ENCODE measurements at places on chromosomes 5 and 9.

DNA sequence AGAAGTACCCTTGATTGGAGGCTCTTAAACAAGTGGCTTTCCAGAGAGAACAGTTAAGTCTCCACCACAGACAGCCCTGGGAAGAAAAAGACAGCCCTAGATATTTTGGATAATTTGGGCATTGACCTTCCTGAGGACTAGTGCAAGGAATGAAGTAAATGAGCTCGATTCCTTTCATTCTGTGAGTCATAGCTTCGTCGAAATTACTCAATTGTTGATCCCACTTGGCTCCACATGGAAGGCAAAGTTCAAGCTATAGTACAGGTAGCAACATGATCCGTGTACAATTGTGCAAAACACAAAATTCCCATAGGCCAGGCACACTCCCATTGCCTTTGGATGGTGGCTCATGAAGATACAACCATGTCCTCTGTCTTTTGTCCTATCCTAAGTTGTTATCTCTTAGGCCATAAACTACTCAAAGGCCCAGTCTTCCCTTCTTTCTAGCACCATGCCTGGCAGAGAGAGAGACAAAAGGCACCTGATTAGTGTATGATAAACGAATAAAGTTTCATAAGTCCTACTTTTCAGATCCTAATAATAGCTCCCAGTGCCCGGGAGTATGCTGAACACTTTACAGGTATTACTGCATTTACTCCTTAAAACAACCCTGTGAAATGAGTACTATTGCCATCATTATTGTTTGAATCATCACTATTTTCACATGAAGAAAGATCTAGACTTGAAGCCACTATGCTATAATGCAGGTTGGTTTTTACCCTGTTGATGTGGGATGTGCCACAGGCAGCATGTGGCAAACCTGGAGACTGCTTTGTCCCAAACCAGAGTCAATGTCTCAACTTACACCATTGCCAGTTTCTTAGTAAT, 116.7 kb upstream of the RANBP3L start:
- DNase-seq = no peak

DNA sequence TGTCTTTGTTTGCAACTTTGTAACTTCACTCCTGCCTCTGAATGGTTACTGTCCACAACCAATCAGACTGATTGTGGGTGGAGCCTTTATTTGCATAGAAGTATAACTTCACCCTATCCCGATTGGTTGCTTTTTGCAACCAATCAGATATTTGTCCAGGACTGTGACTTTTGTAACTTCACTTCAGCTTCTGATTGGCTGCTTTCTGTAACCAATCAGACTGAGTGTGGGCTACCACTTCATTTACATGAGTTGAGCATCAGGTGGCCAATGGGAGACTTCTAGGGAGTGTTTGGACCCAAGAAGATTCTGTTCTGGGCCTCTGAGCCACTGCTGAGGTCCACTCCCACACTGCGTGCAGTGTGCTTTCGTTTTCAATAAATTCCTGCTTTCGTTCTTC, 1810.7 kb upstream of the CDH6 start:
- no peak for DNase-seq

DNA sequence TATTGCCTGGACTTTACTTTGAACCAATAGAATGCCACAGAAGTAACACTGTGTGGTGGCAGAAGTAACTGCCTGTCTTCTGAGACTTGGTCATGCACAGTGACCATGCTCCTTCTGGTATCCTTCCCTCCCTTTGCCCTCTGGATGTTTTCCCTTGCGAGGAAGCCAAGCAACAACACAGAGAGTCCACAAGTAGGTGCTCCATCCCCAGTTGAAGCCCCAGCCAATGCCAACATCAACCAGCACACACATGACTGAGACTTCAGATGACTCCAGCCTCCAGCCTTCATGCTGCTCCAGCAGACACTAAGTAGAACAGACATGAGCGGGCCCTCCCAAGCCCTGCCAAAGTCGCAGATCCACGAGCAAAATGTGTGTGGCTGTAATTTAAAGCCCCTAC, 129.6 kb downstream of the EPB41L4A start:
- DNase-seq = no peak

GRCh38 chr5:169869066-169869465, 111.2 kb downstream of the INSYN2B start:
- no peak for DNase-seq

DNA sequence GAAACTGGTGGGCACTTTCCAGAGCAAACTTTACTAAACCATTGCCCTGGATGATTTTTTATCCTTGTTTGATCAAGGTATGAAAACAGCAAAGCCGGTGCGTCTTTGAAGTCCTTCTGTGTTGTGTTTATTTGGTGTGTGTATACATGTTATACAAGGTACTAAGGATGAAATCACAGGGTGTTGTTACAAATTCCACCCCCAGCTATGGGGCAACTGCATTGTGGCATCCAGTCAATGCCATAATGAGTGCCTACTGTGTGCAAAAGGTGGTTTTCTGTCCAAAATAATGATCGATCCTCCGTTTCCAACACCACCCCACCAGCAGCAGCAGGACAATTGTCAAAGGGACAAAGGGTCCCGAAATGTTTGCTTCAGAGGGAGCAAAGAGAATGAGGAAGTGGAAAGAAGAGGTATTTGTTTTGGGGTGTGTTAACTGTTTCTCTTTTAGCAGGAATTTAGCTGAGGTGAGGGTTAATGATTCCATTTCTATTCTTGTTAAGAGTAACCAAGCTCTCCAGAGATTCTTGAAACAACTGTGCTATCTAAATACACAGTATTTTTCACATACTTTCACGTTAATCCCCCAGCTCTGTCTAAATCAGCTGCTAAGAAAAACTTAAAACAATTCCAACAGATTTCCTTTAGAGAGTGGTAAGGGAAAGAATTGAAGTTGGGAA, 568.7 kb upstream of the KLF4 start:
- DNase-seq = no peak

GRCh38 chr9:132094314-132094791, 14.7 kb upstream of the MED27 start:
- no peak for DNase-seq

DNA sequence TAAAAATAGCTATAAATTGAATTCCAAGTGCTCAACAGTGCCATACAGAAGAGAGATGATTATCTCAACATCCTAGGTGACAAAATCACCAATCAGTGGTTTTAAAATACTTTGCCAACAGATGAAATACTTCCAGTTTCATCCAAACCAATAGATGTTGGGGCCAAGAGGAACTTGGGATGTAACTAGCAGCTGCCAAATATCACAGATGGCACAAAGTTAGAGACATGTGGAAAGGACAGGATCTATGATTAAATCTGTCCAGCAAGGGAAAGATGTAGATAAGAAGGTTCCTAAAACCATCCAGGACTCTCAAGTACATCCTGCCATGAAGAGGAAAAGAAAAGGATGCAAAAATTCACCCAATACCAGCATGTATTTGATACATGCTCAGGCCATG, 23.8 kb downstream of the TRPM3 start:
- DNase-seq = no peak

DNA sequence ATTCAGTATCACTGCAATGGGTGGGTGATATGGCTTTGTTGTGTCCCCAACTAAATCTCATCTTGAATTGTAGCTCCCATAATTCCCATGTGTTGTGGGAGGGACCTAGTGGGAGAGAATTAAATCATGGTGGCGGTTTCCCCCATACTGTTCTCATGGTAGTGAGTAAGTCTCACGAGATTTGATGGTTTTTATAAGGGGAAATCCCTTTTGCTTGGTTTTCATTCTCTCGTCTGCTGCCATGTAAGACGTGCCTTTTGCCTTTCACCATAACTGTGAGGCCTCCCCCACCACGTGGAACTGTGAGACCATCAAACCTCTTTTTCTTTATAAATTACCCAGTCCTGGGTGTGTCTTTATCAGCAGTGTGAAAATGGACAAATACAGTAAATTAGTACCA, 9.5 kb upstream of the NANS start:
- DNase-seq = peak; percentile 34

GRCh38 chr9:89256225-89256624, 54.8 kb upstream of the CKS2 start:
- no peak for DNase-seq

DNA sequence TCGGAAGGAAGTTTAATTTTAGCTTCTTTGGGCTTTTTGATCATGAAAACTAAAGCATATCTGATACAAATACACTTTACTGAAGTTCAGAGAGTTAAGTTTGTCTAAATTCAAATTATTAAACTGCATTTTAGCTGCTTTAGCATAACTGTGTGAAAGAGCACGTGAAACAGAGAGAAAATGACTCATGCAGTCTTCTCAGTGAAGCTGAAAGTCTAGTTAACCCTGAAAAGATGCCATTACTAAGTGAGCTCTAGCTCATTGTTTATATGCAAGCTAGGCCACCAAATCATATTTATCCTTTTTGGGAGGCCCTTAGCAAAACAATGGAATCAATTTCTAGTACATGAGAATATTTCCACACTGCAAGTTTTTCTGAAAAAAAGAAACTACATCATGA, 27.6 kb downstream of the TPD52L3 start:
- DNase-seq = peak; percentile 44

GRCh38 chr9:135002336-135002735, 84.6 kb upstream of the FCN1 start:
- no peak for DNase-seq

- DNase-seq = no peak
Observed at GRCh38 chr9:129571298-129572051, 49.4 kb downstream of the C9orf50 start.

DNA sequence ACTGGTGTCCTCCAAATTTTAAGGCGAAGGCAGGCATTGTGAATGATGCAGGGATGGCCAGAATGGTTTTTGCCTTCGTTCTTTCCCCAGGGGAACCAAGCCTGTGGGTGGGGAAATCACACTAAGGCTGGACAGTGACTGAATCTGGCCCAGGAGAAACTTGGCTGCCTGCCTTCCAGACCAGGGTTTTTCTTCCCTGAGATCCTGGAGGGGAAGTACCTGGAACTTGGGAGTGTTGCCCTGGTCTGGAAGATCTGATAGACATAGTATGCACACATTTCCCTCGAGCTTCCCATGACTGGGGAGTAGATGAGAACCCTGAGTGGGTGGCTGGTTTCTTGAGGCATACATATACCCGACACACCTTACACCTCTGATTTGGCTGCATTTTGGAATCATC, 664 bp upstream of the IL11RA start:
- DNase-seq = no peak

- no peak for DNase-seq
Observed at GRCh38 chr9:70106571-70106970, 62.9 kb downstream of the MAMDC2 start.

GRCh38 chr5:147055089-147055826, 176.7 kb upstream of the PPP2R2B start:
- DNase-seq = no peak

- no peak for DNase-seq
Observed at GRCh38 chr9:80554301-80554700, 982.5 kb downstream of the TLE4 start.

GRCh38 chr9:36749461-36749860, 176.8 kb downstream of the MELK start:
- no peak for DNase-seq

DNA sequence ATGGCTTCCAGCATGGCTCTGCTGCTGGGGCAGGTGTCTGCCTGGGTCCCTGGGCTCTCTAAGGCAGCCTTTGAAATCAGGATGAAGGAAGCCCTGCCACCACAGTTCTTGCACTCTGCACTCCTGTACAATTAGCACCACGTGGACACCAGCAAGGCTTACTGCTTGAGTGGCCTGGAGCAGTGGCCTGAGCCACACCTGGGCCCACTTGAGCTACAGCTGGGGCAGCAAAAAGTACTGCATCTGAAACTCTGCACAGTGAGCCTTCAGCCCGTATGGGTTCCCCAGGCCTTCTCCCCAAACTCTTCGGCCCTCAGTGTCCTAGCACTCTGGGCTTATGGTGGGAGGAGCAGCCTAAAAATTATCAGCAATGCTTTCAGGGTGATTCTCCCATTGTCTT, 8.0 kb upstream of the INIP start:
- DNase-seq = no peak

GRCh38 chr5:27503813-27504212, 465.4 kb upstream of the CDH9 start:
- no peak for DNase-seq

- no peak for DNase-seq
Observed at GRCh38 chr9:125486576-125486975, 220.4 kb downstream of the MAPKAP1 start.

All from activated CD4-positive, alpha-beta T cell treated with anti-CD3 and anti-CD28 coated beads, Interleukin-2, Interleukin-6, amounts not matched to agents 100 ng/mL and 50 ng/mL, durations not matched to agents 16 hours and 8 hours (primary cell).